ENCODE measurements at places on chromosomes 1 and 21.

- peak; percentile 14 for DNase-seq
Measured at GRCh38 chr1:183000167-183000962, 22.9 kb upstream of the LAMC1 start.

GRCh38 chr1:154193821-154194220 is 1.9 kb upstream of the TPM3 start:
- DNase-seq, result no peak

DNA sequence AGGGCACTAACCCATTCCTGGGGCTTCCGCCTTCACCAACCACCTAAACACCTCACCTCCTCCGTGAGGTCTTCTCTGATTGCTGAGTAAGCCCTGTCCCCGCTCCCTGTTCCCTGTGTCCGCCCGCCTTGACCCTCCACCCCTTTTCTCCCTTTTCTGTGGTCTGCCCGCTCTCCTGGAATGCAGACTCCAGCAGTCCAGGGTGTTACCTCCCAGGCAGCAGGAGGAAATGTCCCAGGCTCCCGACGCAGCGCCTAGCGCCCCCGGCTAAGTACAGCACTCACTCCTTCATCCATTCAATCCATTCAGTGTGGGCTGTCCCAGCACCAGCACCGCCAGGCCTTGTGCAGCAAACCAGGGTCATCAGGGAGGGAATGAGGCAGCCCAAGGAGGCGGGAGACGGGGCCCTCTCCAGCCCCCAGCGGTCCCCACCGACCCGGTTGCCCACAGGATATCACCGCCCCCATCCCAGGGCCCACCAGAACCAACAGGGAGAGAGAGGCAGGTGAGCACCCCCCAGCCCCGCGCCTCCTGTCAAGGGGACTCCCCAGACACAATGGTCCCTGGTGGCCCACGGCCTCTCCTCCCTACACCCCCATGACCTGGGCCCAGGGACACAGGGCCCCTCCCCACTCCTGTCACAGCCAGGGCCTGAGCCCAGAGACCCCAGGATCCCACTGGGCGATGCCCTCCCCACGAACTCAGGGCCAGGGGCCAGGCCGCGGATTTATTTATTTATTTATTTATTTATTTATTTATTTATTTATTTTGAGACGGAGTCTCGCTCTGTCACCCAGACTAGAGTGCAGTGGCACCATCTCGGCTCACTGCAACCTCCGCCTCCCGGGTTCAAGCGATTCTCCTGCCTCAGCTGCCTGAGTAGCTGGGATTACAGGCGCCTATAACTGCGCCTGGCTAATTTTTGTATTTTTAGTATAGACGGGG is 10.2 kb downstream of the TNFRSF14 start:
- no peak for DNase-seq

DNA sequence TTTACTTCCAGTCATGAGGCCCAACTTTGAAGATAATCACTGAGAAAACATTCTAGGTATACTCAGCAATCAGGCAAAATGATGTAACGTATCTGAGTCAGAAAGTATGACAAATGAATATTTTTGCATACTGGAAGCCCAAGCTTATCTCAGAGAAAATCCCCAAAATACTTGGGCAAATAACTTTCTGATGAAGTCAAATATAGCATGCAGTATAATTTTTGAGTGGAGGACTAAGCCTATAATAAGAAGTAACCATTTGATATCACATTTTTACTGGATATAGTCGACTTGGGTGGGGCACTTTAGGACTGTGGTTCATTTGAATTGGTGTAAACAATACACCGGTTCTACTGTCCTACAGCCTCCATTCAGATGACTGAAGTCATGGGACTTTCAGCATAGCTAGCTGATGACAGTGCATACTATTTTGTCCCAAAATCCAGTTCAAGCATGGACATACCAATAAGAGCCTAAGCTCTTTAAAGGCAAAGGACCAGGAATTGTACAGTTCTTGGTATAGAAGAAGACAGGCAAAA is 2.3 kb upstream of the GADD45A start:
- DNase-seq, result peak; percentile 91

DNA sequence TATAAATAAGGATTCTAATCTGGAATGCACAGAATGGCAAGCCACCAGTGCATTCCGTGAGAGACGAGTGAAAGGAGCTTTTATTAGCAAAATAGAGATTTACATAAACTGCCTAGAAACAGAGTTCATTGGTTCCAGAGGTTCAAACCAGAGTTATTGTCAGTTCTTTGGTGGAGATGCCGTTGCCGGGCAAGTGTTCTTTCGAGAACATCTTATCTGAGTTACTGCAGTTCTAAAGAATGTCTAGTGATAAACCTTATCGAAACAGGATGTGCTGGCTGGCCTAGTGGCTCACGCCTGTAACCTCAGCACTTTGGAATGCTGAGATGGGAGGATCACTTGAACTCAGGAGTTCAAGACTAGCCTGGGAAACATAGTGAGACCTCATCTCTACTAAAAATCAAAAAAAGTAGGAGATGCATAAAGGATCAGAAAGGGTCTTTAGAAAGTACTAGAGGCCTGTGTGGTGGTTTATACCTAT is 19.9 kb upstream of the EVI5 start:
- peak; percentile 98 for DNase-seq

DNA sequence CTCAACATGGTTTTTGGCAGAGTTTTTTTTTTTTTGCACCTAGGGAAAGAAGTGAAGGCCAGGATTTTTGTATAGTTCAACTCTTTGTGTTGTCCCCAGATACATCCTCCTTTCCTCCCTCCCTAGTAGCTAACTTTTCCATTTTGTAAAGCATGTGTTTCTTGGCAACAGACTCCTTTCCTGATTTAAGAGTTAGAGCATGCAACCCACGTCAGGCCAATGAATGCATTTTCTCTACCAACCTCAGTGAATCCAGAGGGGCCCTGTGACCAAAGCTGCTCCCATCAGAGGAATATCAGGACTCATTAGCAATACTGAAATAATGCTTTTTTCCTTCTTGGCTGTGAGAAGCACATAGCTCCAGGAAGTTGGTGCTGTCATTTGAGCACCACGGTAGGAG is 287.2 kb downstream of the LMO4 start:
- no peak for DNase-seq
